ENCODE measurements at places on chromosomes 3 and 15.
A peak's percentile ranks its signal among the peaks of the same experiment; 100 is the strongest.

DNA sequence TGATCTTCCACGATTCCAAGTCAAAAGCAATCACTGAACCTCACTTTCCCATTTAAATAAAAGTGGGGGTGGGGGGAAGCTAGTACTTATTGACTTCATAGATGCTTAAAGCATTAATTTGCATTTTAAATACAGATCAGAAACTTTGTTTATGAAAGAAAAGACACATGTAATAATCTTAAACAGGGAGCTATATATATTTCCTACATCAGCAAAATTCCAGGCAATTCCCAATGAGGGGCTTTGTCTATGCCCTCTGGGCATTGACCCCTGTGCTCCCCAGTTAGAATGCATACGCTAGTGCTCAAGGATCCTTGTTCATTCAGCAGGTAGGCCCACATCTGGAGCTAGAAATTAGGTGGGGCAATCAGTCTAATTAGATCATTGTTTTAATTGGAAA, 20.0 kb downstream of the SERPINI2 start:
- no peak for DNase-seq

DNA sequence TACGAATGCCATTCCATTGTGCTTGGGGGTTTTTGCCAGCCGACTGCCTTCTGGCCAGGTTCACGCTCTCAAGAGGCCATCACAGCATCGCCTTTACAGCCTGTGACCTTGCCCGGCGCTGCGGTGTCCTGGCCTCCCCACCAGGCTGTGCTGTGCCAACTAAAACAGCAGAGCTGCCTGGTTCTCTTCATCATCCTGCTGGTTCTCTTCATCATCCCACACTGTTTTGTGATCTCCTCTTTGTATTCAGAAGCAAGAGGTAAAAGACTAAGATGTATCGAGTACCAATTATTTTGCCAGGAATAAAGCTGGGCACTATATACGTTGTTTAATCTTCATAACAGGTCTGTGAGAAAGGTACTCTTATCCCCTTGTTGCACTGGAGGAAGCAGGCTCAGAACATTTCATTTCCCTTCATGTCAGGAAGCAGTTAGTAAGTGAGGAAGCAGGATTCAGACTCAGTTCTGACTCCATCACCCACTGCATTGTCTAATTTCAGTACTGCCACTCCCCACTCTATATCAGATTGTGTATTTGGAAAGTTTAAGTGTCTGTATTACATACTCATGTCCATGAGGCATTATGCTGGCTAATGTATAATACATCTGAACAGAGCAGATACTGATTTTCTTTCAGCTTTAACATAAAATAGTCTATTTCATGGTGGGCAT, 92.7 kb downstream of the LRRC28 start:
- DNase-seq: peak; percentile 20

- DNase-seq: no peak
These were observed 11.0 kb downstream of the ISL2 start for GRCh38 chr15:76347482-76348055.

GRCh38 chr3:14847613-14848541, 29.1 kb downstream of the FGD5 start:
- DNase-seq: peak; percentile 12

- DNase-seq: no peak
These were observed 173.6 kb downstream of the PPM1L start for GRCh38 chr3:160929595-160929994.

GRCh38 chr15:45646220-45646619, 11.4 kb downstream of the SQOR start:
- no peak for DNase-seq

DNA sequence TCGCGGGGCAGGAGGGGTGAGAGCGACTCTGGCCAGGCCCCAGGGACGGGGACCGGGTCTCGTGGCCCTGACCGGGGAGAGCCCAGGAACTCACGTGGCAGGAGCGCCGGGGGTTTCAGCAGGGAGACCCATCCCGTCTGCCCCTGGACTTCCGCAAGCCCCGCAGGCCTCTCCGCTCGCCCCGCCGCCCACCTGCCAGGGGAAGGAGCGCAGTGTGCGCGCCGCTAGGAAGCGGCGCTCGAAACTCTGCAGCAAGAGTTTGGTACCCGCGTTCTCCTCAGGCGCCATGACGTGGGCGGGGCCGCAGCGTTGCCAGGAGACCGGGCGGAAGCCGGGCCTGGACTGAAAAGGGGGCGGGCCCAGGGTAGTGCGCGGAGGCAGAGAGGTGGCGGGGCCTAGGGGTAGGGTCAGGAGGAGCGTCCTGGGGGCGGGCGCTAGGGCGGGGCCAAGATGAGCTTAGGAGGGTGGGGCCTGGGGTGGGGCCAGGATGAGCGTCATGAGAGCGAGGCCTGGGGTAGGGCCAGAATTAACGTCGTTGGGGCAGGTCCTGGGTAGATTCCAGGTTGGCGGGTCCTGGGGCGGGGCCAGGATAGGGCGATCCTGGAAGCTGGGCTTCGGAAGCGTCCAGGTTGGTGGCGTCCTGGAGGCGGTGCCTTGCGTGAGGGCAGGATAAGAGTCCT, 29.7 kb downstream of the ALG1L2 start:
- peak; percentile 99 for DNase-seq

DNA sequence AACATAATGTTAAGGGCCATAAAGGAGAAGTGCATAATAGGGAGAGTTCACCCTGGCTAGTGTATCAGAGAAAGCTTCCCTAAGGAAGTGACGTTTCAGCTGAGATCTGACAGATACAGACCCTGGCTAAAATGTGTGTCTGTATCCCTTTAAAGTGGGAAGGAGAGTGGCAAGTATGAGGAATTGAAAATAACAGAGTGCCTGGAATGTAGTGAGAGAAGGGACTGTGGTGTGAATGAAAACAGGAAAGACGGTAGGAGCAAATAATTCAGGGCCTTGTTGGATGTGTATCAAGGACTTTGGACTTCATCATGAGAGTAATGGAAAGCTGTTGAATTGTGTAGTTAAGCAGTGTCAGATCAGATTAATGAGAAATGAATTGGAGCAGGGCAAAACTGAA, 30.5 kb downstream of the NEO1 start:
- DNase-seq: no peak

DNA sequence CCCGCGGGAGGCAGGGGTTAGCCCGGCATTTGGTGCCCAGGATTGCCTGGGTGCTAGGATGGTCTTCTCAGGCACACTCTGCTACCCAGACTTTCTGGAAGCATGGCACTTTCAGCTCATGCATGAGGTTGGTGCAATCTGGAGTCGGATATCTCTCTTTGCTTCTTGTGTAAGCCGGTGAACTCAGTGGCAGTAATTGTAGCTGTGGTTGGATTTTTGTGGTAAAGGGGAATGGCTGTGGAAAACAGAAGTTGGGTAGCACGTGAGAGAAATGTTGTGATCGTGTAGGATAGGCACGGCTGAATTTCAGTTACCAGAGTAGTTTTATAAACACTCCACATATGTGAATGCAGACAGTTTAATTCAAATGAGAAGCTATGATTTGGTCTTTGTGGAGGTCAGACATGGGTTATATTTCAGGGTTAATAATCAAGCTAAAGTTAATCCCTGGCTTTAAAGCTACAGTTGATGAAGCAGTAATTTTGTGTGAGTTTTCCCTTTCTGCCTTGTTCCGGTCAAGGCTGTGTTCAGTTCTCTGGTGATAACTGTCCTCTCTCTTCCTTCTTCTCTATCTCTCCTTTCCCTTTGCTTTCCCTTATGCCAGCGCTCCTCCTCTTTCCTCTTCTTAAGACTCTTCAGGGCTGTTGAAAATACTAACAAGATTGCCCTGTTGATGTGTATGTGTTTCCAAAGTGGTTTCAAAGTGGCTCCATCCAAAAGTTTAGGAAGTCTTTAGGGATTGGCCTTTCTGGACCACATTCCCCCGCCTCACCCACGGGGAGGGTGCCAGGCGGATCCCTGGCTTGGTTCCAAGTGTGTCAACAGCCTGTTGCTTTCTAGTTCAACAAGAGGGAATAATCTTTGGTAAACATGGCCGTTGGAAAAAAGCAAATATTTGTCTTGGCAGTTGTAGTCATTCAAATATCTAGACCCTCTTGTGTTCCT, 404.6 kb upstream of the C2CD4B start:
- no peak for DNase-seq

GRCh38 chr15:72861354-72861910, 77.9 kb upstream of the ADPGK start:
- DNase-seq: no peak

- no peak for DNase-seq
These were observed 68.9 kb downstream of the EPHB1 start for GRCh38 chr3:134863915-134864314.

DNA sequence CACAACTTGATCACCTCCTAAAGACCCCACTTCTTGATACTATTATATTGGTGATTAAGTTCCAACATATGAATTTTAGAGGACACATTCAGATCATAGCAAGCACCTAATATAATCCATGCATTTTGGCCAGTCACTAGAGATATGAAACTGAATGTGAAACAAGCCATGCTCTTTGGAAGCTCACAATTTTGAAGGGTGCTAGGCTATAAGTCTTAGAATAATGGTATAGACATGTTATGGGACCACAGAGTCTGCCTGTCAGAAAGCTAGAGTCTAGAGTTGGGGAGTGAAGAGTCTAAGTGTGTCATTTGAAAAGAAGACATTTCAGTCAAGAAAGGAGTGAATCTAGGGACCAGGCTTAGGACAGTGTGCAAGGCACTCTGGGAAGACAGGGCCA, 186.4 kb upstream of the SLC24A5 start:
- DNase-seq: no peak

- no peak for DNase-seq
These were observed 111.9 kb upstream of the TSC22D2 start for GRCh38 chr3:150296123-150296735.

DNA sequence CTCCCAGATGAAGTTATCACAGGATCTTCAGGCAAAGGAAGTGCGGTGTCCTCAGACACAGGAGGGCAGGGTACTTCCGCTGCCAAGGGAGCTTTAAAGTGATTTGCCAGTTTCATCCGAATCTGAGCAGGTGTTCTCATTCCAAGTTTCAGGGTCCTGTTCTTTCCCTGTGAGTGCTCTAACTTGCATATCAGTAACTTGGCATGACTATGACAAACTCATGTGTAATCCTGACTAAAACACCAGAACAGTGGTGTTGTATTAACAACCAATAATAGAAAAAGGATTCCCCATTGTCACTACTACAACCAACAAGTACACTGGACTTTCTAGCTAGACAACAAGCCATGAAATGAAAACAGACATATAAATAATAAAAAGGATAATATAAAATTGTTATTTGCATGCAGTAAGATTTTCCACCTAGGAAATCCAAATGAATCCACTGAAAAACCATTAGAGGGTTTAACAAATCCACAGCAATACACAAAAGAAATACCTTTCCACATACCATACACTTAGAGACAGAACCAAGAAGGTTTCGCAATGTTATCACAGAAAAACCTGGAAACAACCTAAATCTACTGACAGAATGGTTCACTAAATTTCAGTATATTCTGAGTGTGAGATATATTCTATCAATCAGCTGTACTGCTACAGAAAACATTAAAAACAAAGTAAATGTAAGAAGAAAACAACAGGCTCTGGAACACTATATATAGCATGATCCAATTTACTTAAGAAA, 40.9 kb upstream of the RPL35A start:
- no peak for DNase-seq

- no peak for DNase-seq
These were observed 236.0 kb downstream of the UBE2E2 start for GRCh38 chr3:23439080-23439479.

DNA sequence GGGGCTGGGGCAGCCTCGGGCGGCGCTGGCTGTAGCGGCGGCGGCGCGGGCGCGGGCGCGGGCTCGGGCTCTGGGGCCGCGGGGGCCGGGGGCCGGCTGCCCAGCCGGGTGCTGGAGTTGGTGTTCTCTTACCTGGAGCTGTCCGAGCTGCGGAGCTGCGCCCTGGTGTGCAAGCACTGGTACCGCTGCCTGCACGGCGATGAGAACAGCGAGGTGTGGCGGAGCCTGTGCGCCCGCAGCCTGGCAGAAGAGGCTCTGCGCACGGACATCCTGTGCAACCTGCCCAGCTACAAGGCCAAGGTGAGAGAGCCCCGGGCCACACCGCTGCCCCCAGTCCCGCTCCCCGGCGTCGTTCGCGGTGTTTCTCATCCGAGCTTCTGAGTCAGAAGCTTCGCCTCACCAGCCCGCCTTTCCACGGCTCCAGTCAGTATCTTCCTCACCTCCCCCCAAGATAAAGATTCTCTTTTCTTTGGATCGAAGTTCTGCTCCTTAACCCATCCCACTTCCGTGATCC, 600 bp downstream of the FBXO45 start:
- peak; percentile 57 for DNase-seq

GRCh38 chr15:65426216-65426853, 3.6 kb upstream of the IGDCC4 start:
- DNase-seq: no peak

DNA sequence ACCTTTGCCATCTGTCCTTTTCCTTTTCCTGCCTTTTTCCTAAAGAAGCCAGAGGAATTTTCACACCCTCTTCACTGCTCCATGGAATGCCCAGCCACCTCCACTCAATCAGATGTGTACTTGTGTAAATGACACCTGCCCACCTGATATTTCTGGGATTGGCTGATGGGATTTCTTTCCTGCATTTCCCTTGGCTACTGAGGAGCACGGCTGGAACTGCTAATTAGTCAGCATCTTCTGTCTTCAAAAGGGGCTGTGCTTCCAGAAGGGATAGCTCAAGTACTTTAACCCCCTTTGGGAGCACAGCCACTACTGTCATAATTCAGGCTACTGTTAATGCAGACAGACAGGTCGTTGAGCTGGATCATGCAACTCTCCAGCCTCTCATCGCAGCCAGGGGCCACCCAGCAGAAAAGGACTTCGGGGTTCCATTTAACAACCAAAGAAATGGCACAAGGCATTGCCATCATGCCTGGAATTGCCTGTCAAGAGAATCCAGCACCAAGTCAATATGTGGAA, 38.6 kb downstream of the MGLL start:
- DNase-seq: no peak

- no peak for DNase-seq
These were observed 578.0 kb upstream of the GRM7 start for GRCh38 chr3:6282918-6283317.

GRCh38 chr3:196677931-196678330, 34.1 kb downstream of the CEP19 start:
- DNase-seq: no peak

DNA sequence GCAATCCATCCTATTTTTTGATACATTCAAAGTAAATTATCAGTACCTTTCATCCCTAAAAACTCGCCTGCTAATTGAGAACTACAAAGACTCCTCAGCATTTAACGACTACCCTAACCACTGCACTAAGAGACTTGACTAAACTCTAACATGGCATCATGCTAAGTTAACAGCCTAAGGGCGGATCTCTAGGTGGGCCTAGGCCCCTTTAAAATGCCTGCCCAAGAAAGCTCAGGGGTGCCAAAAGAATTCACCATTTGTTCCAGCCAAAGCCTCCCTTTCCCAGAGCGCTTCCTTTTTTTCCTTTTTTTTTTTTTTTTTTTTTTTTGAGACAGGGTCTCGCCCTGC, 568 bp upstream of the NEK4 start:
- DNase-seq: no peak

- no peak for DNase-seq
These were observed 79.1 kb upstream of the ABI3BP start for GRCh38 chr3:101072300-101072699.

GRCh38 chr3:53680028-53680427, 166.2 kb downstream of the CHDH start:
- DNase-seq: no peak

GRCh38 chr3:40162616-40163015, 146.9 kb upstream of the EIF1B start:
- no peak for DNase-seq

- no peak for DNase-seq
These were observed 38.1 kb upstream of the NMNAT3 start for GRCh38 chr3:139715743-139716360.
